ENCODE measurements at places on chromosomes 7 and 10. TPM values are rescaled to one million over a fixed set of nuclear protein-coding genes. Genes with fewer than 3 reads are reported as not detected.

Gene EN2
- not detected for total RNA-seq

Gene VKORC1L1
- total RNA-seq, result 28.5 TPM

Gene FGFR2
- total RNA-seq, result 90.4 TPM

Gene USP6NL
- total RNA-seq, result 20.8 TPM

Gene MYOZ1
- total RNA-seq, result 0.50 TPM

Gene TIMM23
- 80.7 TPM for total RNA-seq

Gene TSPAN15
- total RNA-seq, result 29.0 TPM

Gene ZNF438
- 5.0 TPM for total RNA-seq

Gene GPR37
- 8.8 TPM for total RNA-seq

Gene HOXA13
- total RNA-seq, result 13.0 TPM

GRCh38 chr7:66626331-66626934 lies 2.2 kb upstream of the KCTD7 start:
- peaks cover 14% of the 10 kb centered on the region for H3K4me1 ChIP-seq
- DNase-seq, result no peak

DNA sequence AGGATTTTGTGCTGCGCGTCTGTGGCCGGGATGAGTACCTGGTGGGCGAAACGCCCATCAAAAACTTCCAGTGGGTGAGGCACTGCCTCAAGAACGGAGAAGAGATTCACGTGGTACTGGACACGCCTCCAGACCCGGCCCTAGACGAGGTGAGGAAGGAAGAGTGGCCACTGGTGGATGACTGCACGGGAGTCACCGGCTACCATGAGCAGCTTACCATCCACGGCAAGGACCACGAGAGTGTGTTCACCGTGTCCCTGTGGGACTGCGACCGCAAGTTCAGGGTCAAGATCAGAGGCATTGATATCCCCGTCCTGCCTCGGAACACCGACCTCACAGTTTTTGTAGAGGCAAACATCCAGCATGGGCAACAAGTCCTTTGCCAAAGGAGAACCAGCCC lies 3.3 kb downstream of the PIK3CG start:
- H3K4me1 ChIP-seq, result no peaks in the 10 kb centered on the region
- no peaks in the 10 kb centered on the region for H3K36me3 ChIP-seq
- DNase-seq, result no peak
- H3K4me3 ChIP-seq, result no peak overlapping the region
- H3K27me3 ChIP-seq, result peaks cover 2% of the 10 kb centered on the region

- DNase-seq, result no peak
- no peaks in the 10 kb centered on the region for H3K4me1 ChIP-seq
- H3K27ac ChIP-seq, result no peak overlapping the region
- no peaks in the 10 kb centered on the region for H3K27me3 ChIP-seq
These were observed 377.1 kb downstream of the NRG3 start for GRCh38 chr10:82252081-82252480.

- DNase-seq, result no peak
- H3K36me3 ChIP-seq, result no peaks in the 10 kb centered on the region
- H3K27ac ChIP-seq, result no peak overlapping the region
- H3K27me3 ChIP-seq, result no peaks in the 10 kb centered on the region
- H3K4me1 ChIP-seq, result peaks cover 61% of the 10 kb centered on the region
- no peak overlapping the region for H3K4me3 ChIP-seq
These were observed 3.5 kb upstream of the DEPP1 start for GRCh38 chr10:44982114-44982460.

DNA sequence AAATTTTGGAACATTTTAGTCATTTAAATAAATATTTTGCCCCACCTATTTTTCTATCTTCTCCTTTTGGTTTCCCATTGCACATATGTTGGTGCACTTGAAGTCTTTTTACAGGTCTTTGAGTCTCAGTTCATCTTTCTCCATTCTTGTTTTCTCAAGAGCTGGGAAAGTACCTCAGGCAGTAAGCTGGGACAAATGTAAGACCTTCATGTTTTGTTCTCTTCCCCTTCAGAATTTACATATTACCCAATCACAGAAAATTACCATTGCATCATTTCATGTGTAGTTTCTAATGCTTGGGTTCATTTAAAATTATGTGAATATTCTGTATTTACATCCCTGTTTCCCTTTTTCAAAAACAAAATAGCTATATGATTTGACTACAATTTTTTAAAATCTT lies 1150.0 kb upstream of the POT1 start:
- no peaks in the 10 kb centered on the region for H3K27me3 ChIP-seq
- no peak overlapping the region for H3K4me3 ChIP-seq
- H3K4me1 ChIP-seq, result no peaks in the 10 kb centered on the region
- no peak overlapping the region for H3K27ac ChIP-seq
- H3K36me3 ChIP-seq, result no peaks in the 10 kb centered on the region

DNA sequence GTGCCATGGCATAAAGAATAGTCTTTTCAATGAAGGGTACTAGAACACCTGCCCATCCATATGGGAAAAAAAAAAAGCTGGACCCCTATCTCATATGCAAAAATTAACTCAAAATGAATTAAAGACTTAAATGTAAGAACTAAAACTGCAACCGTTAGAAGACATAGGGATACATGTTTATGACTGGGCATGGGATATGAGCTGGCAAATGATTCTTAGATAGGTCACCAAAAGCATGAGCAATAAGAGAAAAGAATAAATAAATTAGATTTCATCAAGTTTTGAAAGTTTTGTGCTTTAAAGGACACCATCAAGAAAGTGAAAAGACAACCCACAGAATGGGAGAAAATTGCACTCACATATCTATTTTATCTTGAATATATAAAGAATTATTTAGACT lies 222.0 kb downstream of the ADK start:
- no peak for DNase-seq
- no peaks in the 10 kb centered on the region for H3K27me3 ChIP-seq
- H3K4me1 ChIP-seq, result no peaks in the 10 kb centered on the region
- H3K4me3 ChIP-seq, result no peak overlapping the region
- no peak overlapping the region for H3K27ac ChIP-seq
- no peaks in the 10 kb centered on the region for H3K36me3 ChIP-seq

DNA sequence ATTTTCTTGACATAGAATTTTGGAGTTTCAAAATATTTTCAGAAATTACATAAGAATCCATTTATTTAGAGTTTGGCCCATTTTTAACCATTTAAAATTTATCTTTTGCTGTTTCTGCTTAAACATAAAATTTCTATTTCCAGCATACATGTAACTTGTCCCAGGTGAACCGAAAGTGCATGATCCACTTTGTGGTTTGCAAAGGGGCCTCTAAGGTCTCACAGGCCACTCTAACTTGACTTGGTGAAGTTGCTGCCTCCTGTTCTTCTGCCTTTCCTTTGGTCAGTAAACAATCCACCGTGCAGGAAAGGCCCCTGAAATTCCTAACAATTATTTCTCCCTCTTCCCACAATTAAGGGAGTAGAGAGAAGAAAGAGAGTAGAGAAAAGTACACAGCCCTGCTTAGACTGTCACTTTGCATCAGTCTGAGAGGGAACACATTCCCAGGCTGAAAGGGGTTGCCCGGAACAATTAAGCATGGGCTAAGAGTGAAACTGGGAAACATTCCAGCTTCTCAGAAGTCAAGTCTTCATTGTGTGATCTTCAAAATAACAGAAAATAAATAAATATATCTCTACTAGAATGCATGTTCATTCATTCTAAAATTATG lies 79.5 kb upstream of the SEMA3A start:
- no peaks in the 10 kb centered on the region for H3K27me3 ChIP-seq
- no peak for DNase-seq
- H3K4me3 ChIP-seq, result no peak overlapping the region
- H3K4me1 ChIP-seq, result peaks cover 10% of the 10 kb centered on the region
- H3K27ac ChIP-seq, result peak overlapping the region; percentile 9
- no peaks in the 10 kb centered on the region for H3K36me3 ChIP-seq

DNA sequence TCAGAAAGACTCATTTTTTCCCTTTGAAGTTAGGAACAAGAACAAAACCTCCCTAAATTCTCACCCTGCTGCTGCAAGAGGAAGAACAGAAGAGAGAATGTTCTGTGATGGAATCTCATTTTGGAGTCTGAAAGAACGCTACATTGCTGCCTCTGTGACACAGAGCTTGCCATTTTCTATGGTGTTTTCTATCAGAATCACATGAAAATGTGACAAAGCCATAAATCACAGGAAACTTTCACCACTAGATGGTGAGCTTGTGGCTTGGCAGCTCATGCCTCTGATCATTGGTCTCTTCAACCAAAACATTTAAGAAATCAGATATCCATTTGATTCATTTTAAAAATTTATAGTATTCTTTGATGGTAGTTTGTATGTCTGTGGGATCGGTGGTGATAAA lies 82.9 kb downstream of the CADPS2 start:
- no peaks in the 10 kb centered on the region for H3K4me1 ChIP-seq
- no peaks in the 10 kb centered on the region for H3K36me3 ChIP-seq
- DNase-seq, result peak; percentile 40
- no peaks in the 10 kb centered on the region for H3K27me3 ChIP-seq
- no peak overlapping the region for H3K27ac ChIP-seq
- no peak overlapping the region for H3K4me3 ChIP-seq

DNA sequence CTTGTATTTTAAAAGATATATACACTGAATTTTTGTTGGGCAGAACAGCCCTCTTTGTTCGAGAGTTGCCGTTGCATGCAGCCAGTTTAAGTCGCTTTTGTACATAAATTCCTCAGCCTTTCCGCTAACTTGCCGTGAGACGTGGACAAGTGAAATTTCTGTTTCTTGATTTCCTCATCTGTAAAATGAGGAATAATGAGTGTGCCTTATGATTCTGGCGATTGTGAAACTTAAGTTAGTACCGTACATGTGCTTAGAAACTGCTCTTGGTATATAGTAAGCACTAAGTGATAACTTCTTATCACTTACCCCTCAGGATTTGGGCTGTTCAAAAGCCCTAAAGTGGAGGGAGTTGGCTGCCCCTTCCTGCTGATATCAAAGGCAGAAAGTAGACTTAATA lies 1.4 kb downstream of the CCNJ start:
- H3K4me3 ChIP-seq, result peak overlapping the region; percentile 95
- H3K27me3 ChIP-seq, result no peaks in the 10 kb centered on the region
- no peaks in the 10 kb centered on the region for H3K36me3 ChIP-seq

DNA sequence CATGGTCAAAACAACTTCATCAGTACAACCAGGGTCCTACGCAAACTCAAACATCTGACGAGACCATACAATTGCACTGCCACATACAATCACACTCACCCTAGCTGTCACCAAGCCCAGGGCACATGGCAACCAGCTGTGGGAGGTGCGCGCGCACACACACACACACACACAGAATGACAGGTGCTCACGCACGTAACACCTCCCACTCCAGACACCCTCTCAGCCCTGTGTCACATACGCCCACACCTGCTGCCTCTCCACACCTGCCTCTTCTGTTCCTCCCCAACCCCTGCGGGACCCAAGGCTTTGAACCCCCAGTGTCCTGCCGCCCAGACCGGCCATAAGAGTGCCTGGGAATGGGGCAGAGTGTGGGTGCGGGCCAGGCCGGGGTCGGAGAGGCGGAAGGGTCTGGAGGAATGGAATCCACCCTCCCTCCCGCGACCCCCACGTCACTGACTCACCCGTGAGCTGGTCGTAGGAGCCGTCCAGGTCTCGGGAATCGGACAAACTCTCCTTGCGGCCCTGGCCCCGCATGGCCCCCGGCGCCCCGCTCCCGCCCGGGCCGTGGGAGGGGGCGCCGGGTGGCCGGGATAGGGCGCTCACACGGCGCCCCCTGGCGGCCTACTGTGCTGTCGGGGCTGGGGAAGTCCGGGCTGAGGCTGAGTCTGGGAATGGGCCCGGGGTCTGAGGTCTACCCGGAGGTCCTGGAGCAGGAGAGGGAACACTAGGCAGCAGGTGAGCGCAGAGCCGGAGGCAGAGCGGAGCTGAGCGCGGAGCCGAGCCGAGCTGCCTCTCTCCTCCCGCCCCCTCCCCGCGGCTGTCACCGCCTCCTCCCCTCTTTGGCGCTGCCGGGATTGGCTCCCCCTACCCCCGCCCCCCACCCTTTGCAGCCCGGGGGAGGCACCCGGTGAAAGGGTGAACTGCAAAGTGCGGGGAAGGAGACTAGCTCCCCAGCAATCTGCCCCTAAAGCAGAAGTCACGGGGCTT lies at the start of gene KCNIP2:
Gene KCNIP2 (minus strand): TSS at position 769 of the 990 bp plus-strand sequence. CDS start 232 bp downstream, at position 537.
- peak; percentile 50 for DNase-seq
- peaks cover 14% of the 10 kb centered on the region for H3K27me3 ChIP-seq
- peaks cover 13% of the 10 kb centered on the region for H3K4me1 ChIP-seq
- no peaks in the 10 kb centered on the region for H3K36me3 ChIP-seq

DNA sequence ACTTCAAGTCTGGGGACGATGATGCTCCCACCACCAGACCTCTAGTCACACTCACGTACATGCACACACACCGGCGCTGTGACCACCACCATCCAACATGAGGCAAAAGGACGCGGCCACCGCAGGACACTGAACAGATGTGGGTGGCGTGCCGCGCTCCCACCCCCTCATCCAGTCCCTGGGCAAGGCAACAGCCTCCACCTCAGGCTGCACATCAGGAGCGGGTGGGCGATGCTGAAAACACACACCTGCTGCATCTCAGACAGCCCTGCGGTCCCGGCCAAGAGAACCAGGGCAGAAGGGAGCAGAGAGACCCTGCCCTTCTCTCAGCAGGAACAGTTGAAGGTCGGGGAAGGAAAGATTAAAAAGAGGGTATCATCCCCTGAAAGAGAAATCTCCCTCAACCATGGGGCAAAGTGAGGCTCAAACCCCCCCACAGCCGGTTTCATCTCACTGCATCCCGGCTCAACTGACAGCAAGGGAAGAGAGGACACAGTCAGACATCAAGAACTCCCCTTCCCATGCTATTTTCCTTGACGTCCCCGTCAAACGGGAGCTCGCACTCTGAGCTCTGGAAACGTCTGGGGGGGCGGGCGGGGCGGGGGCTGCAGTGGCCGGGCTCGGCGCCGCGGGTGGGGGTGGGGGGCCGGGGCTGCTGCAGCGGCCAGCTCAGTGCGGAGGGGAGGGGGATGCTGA lies 1.1 kb downstream of the CAMK2G start:
- H3K4me1 ChIP-seq, result peaks cover 24% of the 10 kb centered on the region
- H3K27me3 ChIP-seq, result no peaks in the 10 kb centered on the region
- no peaks in the 10 kb centered on the region for H3K36me3 ChIP-seq

DNA sequence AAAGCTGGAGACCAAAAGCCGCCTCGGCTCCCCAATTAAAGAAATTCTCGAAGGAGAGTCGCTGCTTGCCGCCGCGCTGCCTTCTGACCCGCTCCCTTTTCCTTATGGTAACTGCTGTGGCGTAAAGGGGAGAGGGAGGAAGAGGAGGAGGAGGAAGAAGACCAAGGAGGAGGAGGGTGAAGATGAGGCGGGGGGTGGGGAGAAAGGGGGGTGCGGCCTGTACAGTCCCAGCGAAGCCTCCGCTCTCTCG lies 388 bp downstream of the CNOT4 start:
- peaks cover 16% of the 10 kb centered on the region for H3K4me1 ChIP-seq
- no peak for DNase-seq
- peak overlapping the region; percentile 96 for H3K27ac ChIP-seq

GRCh38 chr7:90900628-90901356 lies 304.7 kb downstream of the CDK14 start:
- H3K27ac ChIP-seq, result peak overlapping the region; percentile 66
- peak; percentile 43 for DNase-seq
- no peaks in the 10 kb centered on the region for H3K27me3 ChIP-seq

DNA sequence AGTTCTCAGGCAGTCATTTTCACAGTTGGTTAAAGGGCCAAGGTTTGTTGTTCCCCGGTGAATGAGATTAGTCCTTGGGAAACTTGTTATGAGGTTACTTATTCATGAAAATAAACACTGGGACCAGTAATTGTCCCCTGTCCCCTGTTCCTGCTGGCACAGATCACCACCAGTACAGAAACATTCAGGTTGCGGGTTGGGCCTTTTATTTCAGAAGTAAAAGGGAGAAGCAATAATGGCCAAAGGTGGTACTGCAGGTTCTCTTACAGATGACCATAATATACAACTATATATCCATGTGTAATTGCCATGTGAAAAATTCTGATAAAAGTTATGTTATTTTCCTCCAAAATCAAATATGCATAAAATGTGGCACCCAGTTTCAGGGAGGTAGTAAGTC lies 442.0 kb downstream of the SORCS1 start:
- H3K4me3 ChIP-seq, result no peak overlapping the region
- no peaks in the 10 kb centered on the region for H3K27me3 ChIP-seq
- DNase-seq, result peak; percentile 34
- H3K4me1 ChIP-seq, result no peaks in the 10 kb centered on the region
- peak overlapping the region; percentile 58 for H3K27ac ChIP-seq
- no peaks in the 10 kb centered on the region for H3K36me3 ChIP-seq
